ENCODE measurements at places on chromosomes 3 and 15.

DNA sequence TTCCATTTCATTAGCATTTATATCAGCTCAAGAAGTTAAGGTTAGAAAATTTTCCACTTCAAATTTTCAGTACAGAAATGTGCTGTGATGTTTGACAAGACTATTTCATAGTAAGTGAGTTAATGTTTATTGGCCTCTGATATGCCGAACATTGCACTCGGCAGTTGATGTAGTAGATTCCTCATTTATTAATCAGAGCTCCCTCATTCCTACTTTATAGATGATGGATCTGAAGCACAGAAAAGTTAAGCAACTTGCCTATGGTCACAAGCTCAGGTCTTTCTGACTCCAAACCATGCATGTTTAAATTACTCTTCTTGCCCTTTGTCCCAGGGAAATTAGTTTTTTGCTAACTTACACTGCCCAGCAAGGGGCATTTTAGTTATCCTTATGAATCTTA, 92.0 kb downstream of the ATG7 start:
- DNase-seq, result no peak

DNA sequence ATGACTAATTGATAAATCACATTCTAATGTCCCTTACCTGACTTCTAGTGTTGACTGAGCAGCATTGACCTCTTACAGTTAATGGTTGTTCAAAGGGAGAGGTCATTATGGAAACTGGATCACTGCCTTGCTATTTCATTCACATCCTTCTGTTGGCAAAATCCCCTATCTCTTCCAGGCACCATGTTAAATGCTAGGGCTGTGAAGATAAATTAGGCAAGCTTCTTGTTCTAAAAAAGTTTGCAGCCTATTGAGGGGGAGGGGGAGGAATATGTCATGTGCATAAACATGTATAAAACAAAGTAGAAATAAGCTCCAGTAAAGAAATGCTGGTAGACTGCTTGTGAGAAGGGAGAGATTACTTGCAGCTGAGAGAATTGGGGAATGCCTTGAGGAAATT, 84.8 kb upstream of the MLF1 start:
- no peak for DNase-seq

DNA sequence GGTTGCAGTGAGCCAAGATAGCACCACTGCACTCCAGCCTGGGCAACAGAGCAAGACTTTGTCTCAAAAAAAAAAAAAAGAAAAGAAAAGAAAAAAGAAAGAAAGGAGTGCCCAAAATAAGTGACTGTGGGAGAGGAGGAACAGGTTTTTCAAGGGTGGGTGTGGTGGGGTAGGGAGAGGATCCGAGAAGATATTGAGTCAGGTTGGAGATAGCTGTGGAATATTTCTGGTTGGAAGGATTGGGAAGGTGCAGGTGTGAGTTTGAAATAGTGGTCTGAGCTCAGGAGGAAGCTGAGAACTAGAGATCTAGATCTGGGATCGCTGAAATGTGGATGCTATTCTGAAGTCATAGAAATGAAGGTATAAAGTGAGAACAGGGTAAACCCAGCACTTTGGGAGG, 7.8 kb downstream of the SCAMP2 start:
- no peak for DNase-seq

DNA sequence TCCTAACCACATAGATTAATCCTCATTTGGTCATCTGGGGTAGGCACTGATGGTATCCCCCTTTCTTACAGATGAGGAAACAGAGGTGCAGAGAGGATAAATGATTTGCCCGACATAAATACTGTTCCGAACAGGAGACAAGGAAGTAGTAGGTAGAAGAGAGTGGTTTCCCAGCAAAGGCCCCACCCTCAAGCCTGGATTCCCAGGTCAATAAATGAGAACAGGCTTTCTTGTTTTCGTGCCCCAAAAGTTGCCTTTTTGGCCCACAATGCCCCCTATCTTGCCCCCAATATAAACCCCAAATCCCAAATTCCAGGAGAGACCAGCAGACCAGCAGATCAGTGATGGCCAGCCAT, 125.5 kb upstream of the PRR20G start:
- no peak for DNase-seq

- DNase-seq, result no peak
These were observed 34.9 kb downstream of the SIN3A start for GRCh38 chr15:75416584-75416983.

DNA sequence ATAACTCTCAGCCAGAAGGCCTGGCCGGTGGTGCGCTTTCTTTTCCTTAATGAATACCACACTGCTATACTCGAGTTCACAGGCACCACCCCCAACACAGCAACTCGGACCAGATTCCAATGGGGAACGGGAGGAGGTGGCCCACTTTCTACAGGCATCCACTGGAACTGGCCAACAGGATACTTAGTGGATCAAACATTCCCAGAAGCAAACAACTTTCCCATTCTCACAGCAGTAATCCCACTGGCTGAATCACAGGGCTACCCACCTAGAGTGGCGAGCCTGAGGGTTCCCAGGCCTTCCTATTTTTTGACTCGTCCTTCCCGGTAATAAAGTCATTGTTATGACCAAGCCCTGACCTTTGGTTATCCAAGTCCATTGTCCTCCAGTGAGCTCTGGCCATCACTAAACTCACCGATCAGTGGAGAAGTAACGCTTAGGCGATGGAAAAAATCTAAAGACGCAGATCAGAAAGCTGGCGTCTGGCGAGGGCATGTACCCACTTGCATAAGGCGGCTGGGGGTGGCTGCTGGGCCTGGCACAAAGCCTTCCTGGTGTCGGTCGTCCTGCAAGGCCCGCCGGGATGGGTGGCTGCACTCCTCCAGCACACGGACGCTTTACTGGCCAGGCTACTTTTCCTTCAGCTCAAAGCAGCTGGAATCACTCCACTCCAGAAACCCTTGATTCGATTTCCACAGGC, 1.2 kb downstream of the EOGT start:
- DNase-seq, result no peak

- no peak for DNase-seq
These were observed 230.2 kb upstream of the HES1 start for GRCh38 chr3:193905541-193906396.

- DNase-seq, result no peak
These were observed 2.2 kb downstream of the FOXB1 start for GRCh38 chr15:60006203-60006862.

- DNase-seq, result no peak
These were observed 27.5 kb downstream of the MASP1 start for GRCh38 chr3:187264021-187264420.

DNA sequence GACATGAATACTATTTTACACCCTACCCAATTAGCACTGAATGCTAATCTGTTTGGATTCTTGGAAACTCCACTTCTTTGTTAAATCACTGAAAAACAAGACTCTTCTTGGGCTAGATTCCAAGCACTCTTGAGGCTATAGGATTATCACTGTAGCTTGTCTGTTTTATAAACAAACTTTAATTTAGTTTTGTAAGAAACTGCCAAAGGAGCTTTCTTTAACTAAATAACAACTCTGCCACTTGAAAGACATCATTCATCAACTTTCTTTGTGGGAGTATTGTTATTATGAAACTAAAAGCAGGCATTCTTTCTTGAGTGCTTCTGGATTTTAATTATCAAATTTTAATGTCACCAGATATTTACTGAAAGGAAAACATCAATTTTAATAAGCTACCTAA, 24.1 kb downstream of the CBLB start:
- DNase-seq, result no peak

DNA sequence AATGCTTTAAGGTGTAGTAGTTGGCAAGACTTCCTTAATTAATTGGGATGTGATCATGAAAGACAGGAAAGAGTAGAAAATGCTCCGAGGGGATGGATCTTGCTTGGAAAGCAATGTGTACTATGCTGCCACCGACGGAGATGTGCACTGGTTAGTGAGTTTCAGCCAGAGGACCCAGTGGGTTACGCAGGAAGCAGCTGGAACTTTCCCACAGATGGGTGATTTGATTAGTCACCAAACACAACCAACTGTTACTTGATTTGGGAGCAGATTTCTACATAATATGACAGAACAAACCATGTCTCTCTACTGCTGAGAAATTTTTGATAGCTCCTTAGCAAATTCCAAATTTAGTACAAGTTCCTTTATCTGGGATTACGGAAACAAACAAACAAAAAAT, 245.4 kb upstream of the MCTP2 start:
- no peak for DNase-seq

DNA sequence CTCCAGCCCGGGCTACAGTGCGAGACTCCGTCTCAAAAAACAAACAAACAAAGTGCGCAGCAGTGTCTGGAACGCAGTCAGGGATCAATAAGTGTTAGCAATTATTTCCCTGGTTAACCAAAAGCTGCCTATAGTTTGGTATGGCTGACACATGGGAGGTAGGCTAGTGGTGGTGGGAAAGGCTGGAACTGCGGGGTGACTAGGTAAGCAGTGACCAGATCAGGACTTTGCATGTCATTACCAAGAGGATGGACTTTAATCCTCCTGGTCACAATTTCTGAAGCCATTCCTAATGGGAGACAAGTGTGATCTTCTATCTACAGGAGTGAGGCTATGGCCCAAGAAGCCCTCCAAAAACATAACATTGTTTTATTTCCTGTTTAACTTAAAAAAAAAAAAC, 47.8 kb downstream of the SLC30A4 start:
- DNase-seq, result no peak

GRCh38 chr3:46485779-46486175, 12.0 kb upstream of the RTP3 start:
- DNase-seq, result no peak

- no peak for DNase-seq
These were observed 7.0 kb upstream of the STRA6 start for GRCh38 chr15:74209560-74209958.

GRCh38 chr15:73328149-73328820, 40.5 kb downstream of the HCN4 start:
- no peak for DNase-seq

DNA sequence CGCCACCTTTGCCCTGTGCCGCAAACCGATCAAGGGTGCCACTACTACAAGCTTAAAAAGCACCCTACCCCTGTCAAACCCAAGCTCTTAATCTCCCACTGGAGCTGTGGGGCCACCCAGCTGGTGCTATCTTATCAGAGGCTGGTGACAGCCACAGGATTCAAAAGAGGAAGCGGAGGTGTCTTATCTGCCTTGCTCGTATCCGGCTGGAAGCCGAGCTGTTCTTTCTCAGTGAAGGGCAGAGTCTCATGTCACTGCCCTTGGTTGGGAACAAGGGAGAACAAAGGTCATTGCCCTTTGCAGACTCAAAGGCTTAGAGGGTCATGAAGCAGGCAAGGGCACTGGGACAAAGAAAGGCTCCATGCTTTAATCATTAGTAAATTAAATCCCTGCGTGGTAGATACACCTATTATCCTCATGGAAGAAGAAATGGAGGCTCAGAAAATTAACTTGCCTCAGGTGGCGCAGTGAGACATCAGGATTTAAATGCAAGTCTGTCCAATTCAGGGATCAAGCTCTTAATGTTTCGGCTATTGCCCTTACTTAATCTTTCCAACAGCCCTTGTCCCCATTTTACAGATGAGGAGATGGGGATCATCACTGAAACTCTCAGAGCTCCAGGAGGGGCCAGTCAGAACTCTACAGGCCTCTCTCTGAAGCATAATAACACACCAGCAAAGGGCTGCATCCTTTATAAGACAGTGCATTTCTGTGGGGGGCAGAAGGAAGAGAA, 360.0 kb upstream of the PROK2 start:
- no peak for DNase-seq

DNA sequence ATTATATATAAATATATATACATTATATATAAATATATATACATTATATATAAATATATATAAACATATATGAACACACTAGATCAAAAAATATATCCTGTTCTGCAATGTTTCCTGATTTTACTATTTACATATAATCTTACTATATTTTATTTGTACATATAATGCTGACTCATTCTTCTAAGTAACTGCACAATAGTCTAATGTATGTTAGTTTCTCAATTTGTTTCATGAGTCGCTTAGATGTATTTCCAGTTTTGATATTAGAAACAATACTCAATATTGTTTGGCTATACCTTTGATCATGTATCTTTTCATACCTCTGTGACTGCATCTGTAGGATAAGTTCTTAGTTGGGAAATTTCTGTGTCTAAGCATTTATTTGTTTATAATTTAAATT, 669.9 kb upstream of the CCDC54 start:
- DNase-seq, result no peak

DNA sequence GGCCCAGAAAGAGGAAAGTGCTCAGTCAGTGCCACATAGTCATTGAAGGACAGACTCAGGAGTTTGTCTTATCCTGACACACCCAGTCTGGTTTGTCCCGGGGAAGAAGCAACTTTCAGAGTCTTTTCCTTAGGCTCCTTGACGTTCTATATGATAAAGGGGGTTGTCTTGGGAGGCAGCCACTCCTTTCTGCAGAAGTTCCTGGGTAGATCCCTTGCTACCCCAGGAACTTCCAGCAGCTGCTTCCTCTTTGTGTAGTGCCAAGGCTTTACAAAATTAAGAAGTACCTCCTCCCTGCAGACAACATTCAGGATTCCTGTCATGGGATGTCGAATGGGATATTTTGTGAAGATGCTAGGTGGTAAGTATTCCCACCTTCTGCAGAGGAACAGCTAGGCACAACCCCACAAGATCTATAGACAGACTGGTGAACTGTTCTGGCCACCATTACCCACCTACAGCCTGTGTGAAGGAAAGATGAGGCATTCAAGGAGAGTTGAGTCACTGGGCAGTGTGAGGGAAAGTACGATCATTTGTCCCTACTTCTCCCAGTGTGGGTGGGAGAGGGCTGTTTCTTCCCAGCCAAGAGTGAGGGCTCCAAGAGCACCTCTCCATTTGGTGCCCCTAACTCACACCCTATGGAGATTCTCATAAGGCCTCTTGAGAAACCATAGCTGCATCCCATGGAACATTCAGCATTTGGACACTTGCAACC, 11.3 kb downstream of the TMEM266 start:
- DNase-seq, result no peak

DNA sequence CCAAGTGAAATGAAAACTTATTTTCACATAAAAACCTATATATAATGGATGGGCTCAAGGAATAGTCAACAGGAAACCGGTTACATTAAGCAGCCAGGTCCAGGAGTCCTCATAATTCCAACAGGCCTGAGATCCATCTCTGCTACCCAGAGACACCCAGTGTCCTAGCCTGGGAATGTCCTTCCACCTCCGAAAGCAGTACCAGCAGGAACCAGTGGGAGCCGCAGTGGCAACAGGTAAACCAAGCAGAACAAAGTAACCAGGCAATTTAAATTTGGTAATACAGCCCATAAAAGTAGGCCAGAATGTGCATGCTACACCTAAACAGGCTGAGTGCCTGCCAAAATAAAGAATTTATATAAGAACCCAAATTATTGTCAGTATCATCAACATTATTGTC, 195.6 kb downstream of the ZBBX start:
- no peak for DNase-seq

GRCh38 chr15:52392008-52392687, 96.5 kb upstream of the MYO5C start:
- DNase-seq, result no peak

DNA sequence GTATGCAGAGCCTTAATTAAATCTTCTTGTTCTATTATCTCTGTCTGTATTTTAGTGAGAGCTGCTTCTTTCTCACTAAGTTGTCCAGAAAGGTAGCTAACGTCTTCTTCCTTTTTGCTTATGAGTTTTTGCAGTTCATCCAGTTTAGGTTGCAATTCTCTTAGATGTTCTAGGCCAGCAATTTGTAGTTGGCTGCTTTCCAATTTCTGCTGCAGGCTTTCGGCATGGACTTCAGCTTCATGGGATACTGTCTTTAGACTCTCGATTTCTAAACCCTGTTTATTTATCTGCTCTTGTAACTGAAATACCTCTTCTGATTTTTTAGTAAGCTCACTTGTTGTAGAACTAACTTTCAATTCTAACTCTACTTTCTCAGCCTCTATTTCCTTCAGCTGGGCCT, 35.5 kb upstream of the HCLS1 start:
- DNase-seq, result no peak

- DNase-seq, result no peak
These were observed 82.0 kb upstream of the DAZL start for GRCh38 chr3:16687221-16687620.

All from NCI-H187 (cell line).